ENCODE measurements at places on chromosomes 5 and 9. TPM values are rescaled to one million over a fixed set of nuclear protein-coding genes. Genes with fewer than 3 reads are reported as not detected.

Gene SLC27A6
- total RNA-seq, result 2.1 TPM

Gene SLC36A3
- total RNA-seq, result not detected

Gene TMEM203
- total RNA-seq, result 36.2 TPM

- no peak for DNase-seq
Measured at GRCh38 chr9:265209-265870, 50.7 kb downstream of the DOCK8 start.

- no peak for DNase-seq
Measured at GRCh38 chr9:32524892-32525708, 896 bp downstream of the RIGI start.

- no peak for DNase-seq
Measured at GRCh38 chr5:16461782-16462181, 3.8 kb downstream of the ZNF622 start.

DNA sequence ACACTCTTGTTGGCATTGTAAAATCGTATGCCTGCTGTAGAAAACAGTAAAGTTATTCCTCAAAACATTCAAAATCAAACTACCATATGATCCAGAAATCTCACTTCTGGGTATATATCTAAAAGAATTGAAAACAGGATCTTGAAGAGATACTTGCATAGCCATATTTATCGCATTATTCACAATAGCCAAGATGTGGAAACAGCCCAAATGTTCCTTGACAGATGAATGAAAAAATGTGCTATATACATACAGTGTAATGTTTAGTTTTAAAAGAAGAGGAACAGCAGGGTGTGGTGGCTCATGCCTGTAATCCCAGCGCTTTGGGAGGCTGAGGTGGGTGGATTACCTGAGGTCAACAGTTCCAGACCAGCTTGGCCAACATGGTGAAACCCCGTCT is 234.1 kb upstream of the DAB2 start:
- DNase-seq, result no peak

- no peak for DNase-seq
Measured at GRCh38 chr5:127441799-127442484, 75.5 kb upstream of the PRRC1 start.

DNA sequence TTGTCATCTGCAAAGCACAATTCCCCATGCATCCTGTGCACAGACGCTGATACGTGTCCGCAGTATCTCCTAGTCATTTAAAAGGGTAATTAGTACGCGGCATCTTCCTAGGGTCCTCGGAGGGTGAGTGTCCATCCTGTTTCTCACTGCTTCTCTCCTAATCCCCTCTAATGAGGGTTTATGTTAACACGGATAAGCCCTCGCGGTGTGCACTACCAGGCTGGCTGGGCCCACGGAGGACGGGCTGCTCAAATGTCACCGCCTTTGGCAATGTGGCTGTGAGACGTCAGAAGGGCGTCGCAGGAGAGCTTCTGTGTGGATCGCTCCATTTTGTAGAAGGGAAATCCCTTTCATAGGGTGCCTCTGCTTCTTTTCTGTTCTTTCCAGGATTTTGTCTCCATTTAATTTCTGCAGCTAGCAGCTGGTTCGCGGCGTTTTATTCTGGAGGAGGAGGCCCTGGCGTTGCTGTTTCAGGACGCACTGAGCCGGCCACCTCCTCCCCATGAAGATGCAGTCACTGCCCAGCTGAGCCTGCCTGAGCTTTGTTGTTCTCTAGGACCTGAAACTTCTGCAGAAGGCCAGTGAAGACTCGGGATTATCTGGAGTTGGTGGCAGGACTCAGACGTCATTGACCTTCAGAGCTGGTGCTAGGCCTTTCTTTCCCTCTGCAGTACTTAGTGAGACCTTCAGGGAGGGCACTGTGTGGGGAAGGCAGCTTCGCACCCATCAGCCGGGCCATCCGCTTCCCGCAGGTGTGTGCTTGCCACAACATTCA is 326.1 kb upstream of the IRX1 start:
- DNase-seq, result no peak

GRCh38 chr9:79707589-79707988 is 135.8 kb downstream of the TLE4 start:
- no peak for DNase-seq

GRCh38 chr5:68531970-68532369 is 316.4 kb downstream of the PIK3R1 start:
- no peak for DNase-seq

- DNase-seq, result no peak
Measured at GRCh38 chr9:137323531-137324331, 21.7 kb upstream of the NRARP start.

Gene LCN12
- 16.2 TPM for total RNA-seq

- no peak for DNase-seq
Measured at GRCh38 chr5:68224509-68225187, 9.1 kb downstream of the PIK3R1 start.

DNA sequence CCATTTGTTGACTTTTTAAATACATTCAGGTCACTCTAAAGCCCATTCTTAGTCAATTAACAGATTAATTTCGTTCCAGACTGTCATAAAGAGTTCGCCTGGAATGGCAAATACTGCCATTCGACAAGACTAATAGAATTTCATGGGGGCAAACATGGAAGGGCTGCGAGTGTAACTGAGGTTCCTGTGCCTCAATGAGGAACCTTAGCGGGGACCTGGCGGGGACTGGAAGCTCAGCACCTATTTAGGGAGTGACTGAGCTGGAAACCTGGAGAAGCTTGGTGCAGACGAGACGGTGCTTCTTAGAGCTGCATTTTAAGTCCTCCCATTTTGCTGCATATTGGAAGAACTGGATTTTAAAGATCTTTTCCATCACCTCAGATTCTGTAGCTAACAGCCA is 3.4 kb downstream of the VCAN start:
- no peak for DNase-seq

Gene GFI1B
- not detected for total RNA-seq

- no peak for DNase-seq
Measured at GRCh38 chr5:107359033-107359915, 311.5 kb downstream of the EFNA5 start.

Data from progenitor cell of endocrine pancreas (in vitro differentiated cells).